ENCODE measurements at places on chromosomes 2 and 18. TPM values are rescaled to one million over a fixed set of nuclear protein-coding genes. Genes with fewer than 3 reads are reported as not detected.

HAAO gene
- 1.5 TPM for total RNA-seq

REG1A gene
- not detected for total RNA-seq

RAB6C gene
- 0.98 TPM for total RNA-seq

PAX8 gene
- total RNA-seq, result not detected

NR4A2 gene
- 6.1 TPM for total RNA-seq

C1QL2 gene
- total RNA-seq, result 4.4 TPM

TBC1D8 gene
- 6.1 TPM for total RNA-seq

GKN2 gene
- 0.25 TPM for total RNA-seq

ACTG2 gene
- 0.98 TPM for total RNA-seq

EGR4 gene
- total RNA-seq, result not detected

LOXL3 gene
- total RNA-seq, result 11.1 TPM

SPATA3 gene
- total RNA-seq, result not detected

MERTK gene
- 3.7 TPM for total RNA-seq

CPO gene
- not detected for total RNA-seq

DGUOK gene
- total RNA-seq, result 35.4 TPM

NT5C1B gene
- not detected for total RNA-seq

IDH1 gene
- total RNA-seq, result 161 TPM

TMEM163 gene
- total RNA-seq, result 13.3 TPM

SLC8A1 gene
- total RNA-seq, result 109 TPM

MYOM1 gene
- 1.5 TPM for total RNA-seq

MYO5B gene
- total RNA-seq, result 12.0 TPM

LYG2 gene
- not detected for total RNA-seq

POTEE gene
- total RNA-seq, result not detected
